Stimulated activated CD8-positive, alpha-beta memory T cell treated with anti-CD3 and anti-CD28 coated beads, Interleukin-15, amount 100 ng/mL, for 1 hour (primary cell): ENCODE measurements at places on chromosomes 2 and 18.

DNA sequence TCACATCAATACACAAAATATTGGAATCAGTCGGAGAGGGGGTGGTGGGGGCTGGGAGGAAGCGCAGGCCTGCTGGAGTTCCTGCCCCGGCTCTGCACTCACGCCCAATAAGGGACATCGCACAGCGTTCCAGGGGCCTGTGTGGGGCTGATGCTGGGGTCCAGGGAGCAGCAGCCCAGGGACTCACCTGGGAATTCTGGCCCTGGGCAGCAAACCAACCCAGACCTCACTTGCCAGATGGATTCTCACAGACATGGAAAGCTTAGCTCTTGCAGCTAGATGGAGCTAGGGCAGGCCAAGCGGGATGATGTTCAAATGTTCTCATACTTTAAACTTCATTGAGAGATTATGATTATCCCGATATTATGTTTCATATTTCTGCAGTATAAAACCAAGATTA is 266.6 kb upstream of the TANK start:
- DNase-seq = no peak

GRCh38 chr2:6787376-6787775 is 78.3 kb downstream of the CMPK2 start:
- DNase-seq = no peak

- DNase-seq = no peak
These were observed 25.8 kb upstream of the MAP3K20 start for GRCh38 chr2:173049831-173050230.

DNA sequence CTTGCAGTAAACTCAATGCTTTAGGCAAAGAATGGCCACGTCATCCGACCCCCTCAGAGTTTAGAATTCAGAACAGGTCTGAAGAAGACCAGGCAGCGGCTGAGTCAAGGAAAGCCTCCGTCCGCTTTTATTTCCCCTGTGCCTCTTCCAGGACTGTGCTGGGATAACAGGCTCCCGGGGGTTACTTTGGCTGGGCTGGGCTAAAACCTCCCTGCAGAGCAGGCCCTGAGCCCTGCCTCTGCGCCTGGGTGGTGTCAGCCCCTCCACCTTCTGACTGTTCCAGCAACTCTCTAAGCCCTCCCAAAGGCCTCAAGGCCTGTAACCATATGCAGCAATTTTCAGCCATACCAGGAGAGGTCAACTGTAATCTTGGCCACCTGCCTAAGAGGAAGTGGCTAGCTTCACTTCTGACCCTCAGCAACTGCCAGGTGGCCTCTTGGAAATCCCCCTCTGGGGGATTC is 166.5 kb downstream of the RPIA start:
- no peak for DNase-seq

DNA sequence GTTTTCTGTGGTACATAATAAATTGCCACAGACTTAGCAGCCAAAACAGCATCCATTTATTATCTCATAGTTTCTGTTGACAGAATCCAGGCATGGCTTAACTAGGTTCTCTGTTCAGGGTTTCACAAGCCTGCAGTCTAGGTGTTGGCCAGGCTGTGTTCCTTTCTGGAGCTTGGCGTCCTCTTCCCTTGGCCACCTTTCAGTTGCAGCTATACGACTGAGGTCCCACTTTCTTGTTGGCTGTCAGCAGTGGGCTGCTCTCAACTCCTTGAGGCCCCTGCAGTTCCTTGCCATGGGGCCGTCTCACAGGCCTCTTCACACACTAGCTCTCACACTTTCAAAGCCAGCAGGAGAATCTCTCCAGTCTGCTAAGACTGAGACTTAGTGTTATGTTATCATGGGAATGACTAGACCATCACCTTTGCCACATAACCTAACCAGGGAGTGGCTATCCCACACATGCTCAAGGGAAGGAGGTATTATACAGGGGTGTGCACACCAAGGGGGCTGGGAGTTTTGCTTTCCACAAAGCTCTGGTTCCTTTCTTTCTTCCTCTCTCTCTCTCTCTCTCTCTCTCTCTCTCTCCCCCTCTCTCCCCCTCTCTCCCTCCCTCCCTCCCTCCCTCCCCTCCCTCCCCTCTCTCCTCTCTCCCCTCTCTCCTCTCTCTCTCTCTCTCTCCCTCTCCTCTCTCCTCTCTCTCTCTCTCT is 15.8 kb downstream of the RIOK3 start:
- no peak for DNase-seq

DNA sequence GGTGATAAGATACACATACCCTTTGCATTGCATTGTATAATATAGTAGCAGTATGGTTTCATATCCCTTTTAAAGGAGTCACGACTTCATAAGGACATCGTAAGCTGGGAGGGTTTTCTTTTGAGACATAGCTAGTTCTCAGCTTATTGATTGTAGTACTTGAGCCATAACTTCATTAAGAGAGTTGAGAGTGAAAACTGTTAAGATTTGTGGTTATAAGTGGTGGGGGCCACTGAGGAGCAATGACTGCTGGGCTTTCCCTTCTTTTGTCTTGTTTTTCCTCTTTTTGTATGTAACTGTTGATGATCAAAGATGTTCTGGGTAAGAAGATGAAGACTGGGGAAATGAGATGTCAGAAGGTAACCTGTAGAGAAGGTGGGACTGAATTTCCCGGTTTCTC is 11.0 kb downstream of the EIF5B start:
- DNase-seq = no peak

DNA sequence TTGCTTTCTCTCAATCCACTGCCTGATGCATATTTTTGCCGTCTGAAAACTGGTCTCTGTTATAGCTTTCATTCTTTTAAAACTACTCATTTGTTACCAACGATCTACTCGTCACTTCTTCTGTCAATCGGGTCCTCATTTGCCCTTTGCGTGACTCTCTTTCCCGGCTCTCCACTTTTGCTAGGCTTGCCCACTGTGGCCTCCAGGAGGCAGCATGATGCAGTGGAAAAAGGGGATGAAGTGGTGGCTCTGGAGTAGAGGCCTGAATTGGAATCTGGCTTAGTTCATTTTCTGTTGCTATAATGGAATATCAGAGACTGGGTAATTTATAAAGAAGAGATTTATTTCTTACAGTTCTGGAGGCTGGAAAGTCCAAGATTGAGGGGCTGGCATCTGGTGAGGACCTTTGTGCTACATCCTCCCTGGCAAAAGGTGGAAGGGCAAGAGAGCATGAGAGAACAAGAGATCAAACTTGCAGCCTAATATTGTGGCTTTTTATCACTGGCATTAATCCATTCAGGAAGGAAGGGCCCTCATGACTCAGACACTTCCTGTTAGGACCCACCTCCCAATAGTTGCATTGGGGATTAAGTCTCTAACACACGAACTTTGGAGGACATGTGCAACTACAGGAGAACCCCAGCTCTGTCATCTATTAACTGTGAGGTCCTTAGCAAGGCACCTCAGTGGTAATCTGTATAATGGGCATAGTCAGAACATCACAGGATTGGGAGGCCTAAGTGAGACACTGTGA is 15.4 kb downstream of the GDF7 start:
- DNase-seq = no peak

- no peak for DNase-seq
These were observed 91.3 kb downstream of the SATB2 start for GRCh38 chr2:199366406-199366805.

- no peak for DNase-seq
These were observed 53.4 kb downstream of the KIF5C start for GRCh38 chr2:148928395-148928794.

- DNase-seq = no peak
These were observed 212.0 kb upstream of the ID2 start for GRCh38 chr2:8469709-8470493.

DNA sequence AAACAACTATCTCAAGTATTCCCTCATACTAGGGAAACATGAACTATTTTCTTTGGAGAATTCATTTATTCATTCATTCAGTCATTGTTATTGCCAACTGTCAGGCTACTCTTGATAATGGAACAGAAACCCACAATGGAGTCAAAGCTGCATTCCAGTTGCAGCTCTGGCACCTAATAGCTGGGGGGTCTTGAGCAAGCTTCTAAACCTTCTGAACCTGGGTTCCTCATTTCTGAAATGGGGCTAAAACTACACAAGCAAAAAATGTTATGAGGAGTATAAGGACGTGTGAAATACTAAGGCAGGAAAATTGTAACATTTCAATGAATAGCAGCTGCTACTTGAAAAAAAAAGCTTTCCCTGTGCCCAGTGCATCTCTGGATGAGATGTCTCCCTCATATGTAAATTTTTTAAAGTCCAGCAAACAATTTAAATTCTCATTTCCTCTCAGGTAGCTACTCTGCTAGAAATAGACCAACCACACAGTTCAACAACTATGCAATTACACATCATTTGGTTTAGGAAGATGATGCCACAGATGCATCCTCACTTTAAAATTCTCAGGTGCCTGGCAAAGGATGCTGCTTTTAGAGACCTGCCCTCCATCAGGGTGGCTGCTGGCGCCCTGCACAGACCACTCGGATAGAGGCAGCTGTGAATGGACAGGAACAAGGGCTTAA is 38.5 kb downstream of the SPRED2 start:
- DNase-seq = no peak

- DNase-seq = no peak
These were observed 17.5 kb downstream of the BZW1 start for GRCh38 chr2:200829258-200829655.

- no peak for DNase-seq
These were observed 6.0 kb upstream of the PRKD3 start for GRCh38 chr2:37330681-37331080.

- DNase-seq = no peak
These were observed 3.8 kb downstream of the SULT1C3 start for GRCh38 chr2:108243566-108243965.

DNA sequence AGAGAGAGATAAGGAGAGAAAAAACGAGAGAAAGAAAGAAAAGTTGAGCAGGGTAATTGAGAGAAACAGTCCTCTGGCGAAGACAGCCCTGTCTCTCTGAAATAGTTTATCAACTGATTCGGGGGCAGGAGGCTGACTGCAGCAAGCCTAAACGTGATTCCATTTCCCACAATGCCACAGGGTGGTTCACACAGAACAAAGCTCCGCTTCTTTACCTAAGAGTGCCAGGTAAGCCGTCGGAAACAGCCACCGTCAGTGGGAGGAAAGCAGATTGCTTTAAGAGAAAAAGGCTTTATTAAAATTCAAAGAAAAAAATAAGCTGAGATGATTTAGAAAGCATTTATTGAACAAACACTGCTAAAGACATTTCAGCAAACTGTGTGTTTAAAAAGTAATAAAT is 271.4 kb upstream of the POU3F3 start:
- no peak for DNase-seq

DNA sequence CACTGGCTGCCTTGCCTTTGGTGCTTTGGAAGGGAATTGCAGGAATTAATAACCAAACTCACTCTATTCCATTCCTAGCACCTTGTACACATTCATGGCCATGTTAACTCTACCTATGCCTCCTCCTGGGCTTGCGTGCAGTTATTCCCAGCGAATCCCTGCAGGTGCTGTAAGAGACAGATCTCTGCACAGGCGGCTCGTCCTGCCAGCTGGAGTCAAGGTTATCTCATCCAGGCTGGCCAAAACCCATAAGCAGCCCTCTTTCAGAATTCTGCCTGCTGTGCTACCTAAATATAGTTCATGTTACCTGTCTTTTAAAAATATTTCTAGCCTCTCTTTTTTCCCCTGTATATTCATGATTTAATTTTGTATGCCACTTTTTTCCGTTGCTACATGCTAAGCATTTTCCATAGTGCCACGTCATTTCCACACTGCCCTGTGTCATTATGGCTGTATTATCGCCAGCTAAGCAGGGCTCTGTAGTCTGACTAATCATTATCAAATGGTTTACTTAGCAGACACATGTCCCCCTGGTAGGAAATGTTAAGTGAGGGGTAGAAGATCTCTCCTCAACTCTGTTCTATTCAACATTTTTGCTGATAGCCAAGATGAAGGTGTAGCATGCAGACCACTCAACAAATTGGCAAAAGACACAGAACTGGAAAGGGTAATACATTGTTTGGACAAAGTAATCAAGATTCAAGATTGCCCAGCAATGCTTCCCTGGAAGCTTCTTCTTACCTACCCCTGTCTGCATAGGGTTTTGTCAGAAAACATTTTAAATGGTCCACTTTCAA is 79.7 kb upstream of the TAF1B start:
- DNase-seq = no peak

GRCh38 chr2:239910851-239911640 is 114.1 kb downstream of the NDUFA10 start:
- no peak for DNase-seq

- no peak for DNase-seq
These were observed 641.7 kb downstream of the NR4A2 start for GRCh38 chr2:155690785-155691184.

- DNase-seq = no peak
These were observed 6.7 kb downstream of the TNFRSF11A start for GRCh38 chr18:62331581-62332356.

GRCh38 chr2:207090389-207090788 is 75.4 kb downstream of the KLF7 start:
- no peak for DNase-seq

GRCh38 chr2:176986487-176986886 is 226.1 kb upstream of the HNRNPA3 start:
- DNase-seq = no peak

- no peak for DNase-seq
These were observed 2.0 kb downstream of the LMAN2L start for GRCh38 chr2:96737831-96738230.

DNA sequence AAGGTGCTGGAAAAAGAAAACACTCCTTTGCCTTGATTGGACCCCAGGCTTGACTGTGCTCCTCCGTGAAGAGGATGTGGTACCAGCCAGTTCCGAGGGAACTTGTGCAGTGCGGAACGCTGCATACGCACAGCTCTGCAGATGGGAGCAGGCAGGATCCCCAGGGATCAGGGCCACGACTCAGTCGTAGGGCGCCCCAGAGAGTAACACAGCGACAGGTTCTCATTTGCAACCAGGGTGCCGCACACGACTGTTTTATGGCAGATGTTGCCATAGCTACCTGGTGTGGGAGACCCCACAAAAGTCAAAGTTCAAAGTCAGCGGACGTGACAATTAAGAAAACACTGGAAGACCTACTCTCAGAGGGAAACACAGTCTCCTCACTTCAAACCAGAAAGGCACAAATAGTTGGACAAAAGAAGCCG is 779 bp downstream of the MALL start:
- DNase-seq = no peak

GRCh38 chr2:119823734-119824334 is 64.1 kb downstream of the PTPN4 start:
- no peak for DNase-seq

DNA sequence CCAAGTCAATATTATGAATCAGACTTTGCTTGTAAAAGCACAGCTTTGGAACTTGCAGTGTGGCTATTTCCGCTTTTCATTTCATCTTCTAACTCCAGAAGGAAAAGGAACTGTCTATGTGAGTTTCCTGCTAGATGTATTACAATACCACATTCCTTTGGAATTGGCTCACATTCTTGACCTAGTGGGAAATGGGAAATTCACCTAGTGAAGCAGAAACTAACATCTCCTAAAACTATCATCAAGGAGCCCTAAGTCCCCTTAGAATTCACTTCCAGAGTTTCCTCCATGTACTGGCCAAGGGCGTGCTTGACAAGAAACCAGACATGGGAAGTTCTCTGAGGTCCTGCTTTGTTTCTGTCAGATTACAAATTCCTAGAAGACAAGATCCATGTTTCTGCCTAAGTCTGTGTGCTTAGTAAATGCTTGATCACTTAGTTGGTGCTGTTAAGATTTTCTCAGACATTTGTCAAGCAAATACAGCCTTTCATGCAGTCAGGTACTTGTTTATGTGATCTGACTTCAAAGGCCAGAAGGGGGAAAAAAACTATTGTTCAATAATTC is 275.7 kb upstream of the FN1 start:
- DNase-seq = no peak
